Keratinocyte (primary cell): ENCODE measurements at places on chromosomes 12 and 14. TPM values are rescaled to one million over a fixed set of nuclear protein-coding genes. Genes with fewer than 3 reads are reported as not detected.

GRCh38 chr12:57111031-57111734, at the start of gene STAT6:
STAT6 (minus strand) TSS chr12:57111362; CDS start chr12:57108278, 3,084 bp downstream.
- peak within 1 kb of the TSS; percentile 100 for H3K27ac ChIP-seq
- DNase-seq: peak; percentile 72
- no peaks in the 10 kb centered on the region for H3K27me3 ChIP-seq
- H3K36me3 ChIP-seq: peaks cover 11% of the 10 kb centered on the region
- peaks cover 26% of the 10 kb centered on the region for H3K4me1 ChIP-seq
- H3K4me3 ChIP-seq: peak within 1 kb of the TSS; percentile 97

GRCh38 chr12:65649126-65649525, 175.2 kb upstream of the HMGA2 start:
- H3K4me1 ChIP-seq: peaks cover 46% of the 10 kb centered on the region
- no peak overlapping the region for H3K4me3 ChIP-seq
- DNase-seq: peak; percentile 98
- no peaks in the 10 kb centered on the region for H3K27me3 ChIP-seq
- H3K27ac ChIP-seq: peak overlapping the region; percentile 95
- H3K36me3 ChIP-seq: no peaks in the 10 kb centered on the region

- DNase-seq: no peak
- H3K27me3 ChIP-seq: no peaks in the 10 kb centered on the region
- H3K4me3 ChIP-seq: no peak overlapping the region
- peaks cover 2% of the 10 kb centered on the region for H3K36me3 ChIP-seq
- H3K27ac ChIP-seq: no peak overlapping the region
Measured at GRCh38 chr12:50637870-50638481, 125.9 kb upstream of the ATF1 start.

GRCh38 chr12:108696111-108696995, 35.0 kb downstream of the CORO1C start:
- H3K4me3 ChIP-seq: peak overlapping the region; percentile 5
- peak overlapping the region; percentile 95 for H3K27ac ChIP-seq
- peaks cover 22% of the 10 kb centered on the region for H3K36me3 ChIP-seq
- peaks cover 59% of the 10 kb centered on the region for H3K4me1 ChIP-seq

DNA sequence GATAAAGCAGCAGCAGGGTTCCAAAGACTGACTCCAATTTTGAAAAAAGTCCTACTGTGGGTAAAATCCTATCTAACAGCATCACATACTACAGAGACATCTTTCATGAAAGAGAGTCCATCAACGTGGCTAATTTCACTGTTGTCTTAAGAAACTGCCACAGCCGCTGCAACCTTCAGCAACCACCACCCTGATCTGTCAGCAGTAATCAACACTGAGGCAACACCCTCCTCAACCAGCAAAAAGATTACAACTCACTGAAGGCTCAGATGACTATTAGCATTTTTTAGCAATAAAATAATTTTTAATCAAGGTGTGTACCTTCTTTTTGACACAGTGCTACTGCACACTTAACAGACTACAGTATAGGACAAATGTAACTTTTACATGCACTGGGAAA, 6.6 kb downstream of the CAPRIN2 start:
- H3K36me3 ChIP-seq: peaks cover 1% of the 10 kb centered on the region
- DNase-seq: no peak
- H3K27me3 ChIP-seq: no peaks in the 10 kb centered on the region
- peaks cover 30% of the 10 kb centered on the region for H3K4me1 ChIP-seq
- no peak overlapping the region for H3K27ac ChIP-seq
- no peak overlapping the region for H3K4me3 ChIP-seq

GRCh38 chr12:43551279-43551970, 578 bp downstream of the ADAMTS20 start:
- no peak overlapping the region for H3K4me3 ChIP-seq
- H3K4me1 ChIP-seq: no peaks in the 10 kb centered on the region
- H3K27ac ChIP-seq: no peak overlapping the region
- DNase-seq: no peak
- peaks cover 27% of the 10 kb centered on the region for H3K27me3 ChIP-seq

DNA sequence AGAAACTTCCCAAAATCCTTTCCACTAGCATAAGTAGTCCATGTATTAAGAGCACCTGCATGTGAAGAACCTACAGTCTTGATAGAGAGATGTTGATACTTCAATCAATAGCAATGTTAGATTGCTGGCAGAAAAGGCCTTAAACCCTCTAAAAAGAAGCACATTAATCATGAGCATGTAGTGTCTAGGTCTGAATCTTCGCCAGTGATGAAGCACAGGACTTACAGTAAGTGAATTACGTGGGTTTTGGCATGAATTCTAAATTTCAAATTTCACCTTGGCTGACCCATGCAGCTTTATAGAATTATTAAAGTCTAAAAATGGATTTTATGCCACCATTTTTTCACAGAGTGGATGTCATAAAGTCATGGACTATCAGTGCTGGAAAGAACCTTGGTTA, 791.6 kb upstream of the NOVA1 start:
- H3K4me1 ChIP-seq: no peaks in the 10 kb centered on the region
- no peaks in the 10 kb centered on the region for H3K36me3 ChIP-seq
- H3K4me3 ChIP-seq: no peak overlapping the region
- H3K27ac ChIP-seq: no peak overlapping the region
- H3K27me3 ChIP-seq: no peaks in the 10 kb centered on the region

GRCh38 chr12:129911428-129912049, 7.7 kb upstream of the TMEM132D start:
- H3K27ac ChIP-seq: no peak overlapping the region
- H3K27me3 ChIP-seq: no peaks in the 10 kb centered on the region
- H3K36me3 ChIP-seq: no peaks in the 10 kb centered on the region

- no peak overlapping the region for H3K4me3 ChIP-seq
- no peak for DNase-seq
- H3K27ac ChIP-seq: no peak overlapping the region
- H3K4me1 ChIP-seq: peaks cover 11% of the 10 kb centered on the region
Measured at GRCh38 chr12:104133866-104134265, 4.1 kb downstream of the NFYB start.

- H3K27ac ChIP-seq: no peak overlapping the region
- no peak for DNase-seq
- no peak overlapping the region for H3K4me3 ChIP-seq
- H3K27me3 ChIP-seq: no peaks in the 10 kb centered on the region
Measured at GRCh38 chr12:110533607-110534006, 31.5 kb downstream of the RAD9B start.

- H3K27ac ChIP-seq: no peak overlapping the region
- peaks cover 22% of the 10 kb centered on the region for H3K4me1 ChIP-seq
- no peaks in the 10 kb centered on the region for H3K36me3 ChIP-seq
- DNase-seq: no peak
- H3K27me3 ChIP-seq: no peaks in the 10 kb centered on the region
Measured at GRCh38 chr12:32197421-32197820, 90.8 kb downstream of the BICD1 start.

The GYS2 gene
- not detected in 3 replicates for polyA plus RNA-seq

The MMP19 gene
- polyA plus RNA-seq: 2.2 to 4.1 TPM (median 2.7 TPM) in 3 replicates

The FBXL14 gene
- 1.8 to 3.0 TPM (median 2.1 TPM) in 3 replicates for polyA plus RNA-seq

The TTC6 gene
- not detected in 3 replicates for polyA plus RNA-seq

The SMCO3 gene
- polyA plus RNA-seq: not detected in 3 replicates

The P2RX2 gene
- polyA plus RNA-seq: not detected in 3 replicates

The SPTB gene
- 0.02 to 0.09 TPM in 2 of 3 replicates, not detected in the other for polyA plus RNA-seq
